ENCODE measurements at places on chromosomes 6 and 20.

GRCh38 chr6:131164506-131164905 lies 29.2 kb downstream of the AKAP7 start:
- no peak for DNase-seq

- peak; percentile 55 for DNase-seq
Observed at GRCh38 chr6:151482290-151482689, 11.5 kb upstream of the CCDC170 start.

DNA sequence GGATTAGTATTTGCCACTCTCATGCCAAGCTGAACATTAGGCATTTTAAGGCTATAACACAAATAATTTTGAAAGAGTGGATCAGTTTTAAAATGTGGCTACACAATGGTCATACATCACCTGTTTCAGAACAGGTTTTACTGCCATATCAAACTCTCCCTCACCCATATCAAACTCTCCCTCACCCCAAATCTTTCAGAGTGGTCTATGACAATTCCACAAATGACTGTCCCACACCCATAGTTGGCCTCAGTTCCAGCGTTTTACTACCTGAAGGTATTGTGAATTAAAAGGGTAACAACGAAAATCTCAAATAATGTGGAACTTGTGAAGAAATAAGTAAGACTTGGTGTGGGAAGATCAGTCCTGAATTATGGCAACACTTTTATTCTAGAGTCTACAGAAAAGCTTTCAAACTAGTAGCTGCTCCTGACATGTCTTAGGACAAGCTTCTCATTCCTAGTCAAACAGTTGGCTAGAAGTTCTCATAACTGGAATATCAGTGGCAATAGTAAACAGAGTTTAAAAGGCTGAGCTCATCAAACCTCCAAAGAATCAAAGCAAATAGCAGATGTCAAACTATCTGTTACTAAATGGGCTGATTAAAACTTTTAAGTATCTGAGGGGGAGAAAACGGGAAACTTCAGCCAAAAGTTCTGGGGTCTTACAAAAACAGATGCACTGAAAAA lies 52.4 kb downstream of the MAP3K7 start:
- DNase-seq: no peak

GRCh38 chr6:117676577-117677218 lies 1.4 kb downstream of the NUS1 start:
- DNase-seq: no peak

DNA sequence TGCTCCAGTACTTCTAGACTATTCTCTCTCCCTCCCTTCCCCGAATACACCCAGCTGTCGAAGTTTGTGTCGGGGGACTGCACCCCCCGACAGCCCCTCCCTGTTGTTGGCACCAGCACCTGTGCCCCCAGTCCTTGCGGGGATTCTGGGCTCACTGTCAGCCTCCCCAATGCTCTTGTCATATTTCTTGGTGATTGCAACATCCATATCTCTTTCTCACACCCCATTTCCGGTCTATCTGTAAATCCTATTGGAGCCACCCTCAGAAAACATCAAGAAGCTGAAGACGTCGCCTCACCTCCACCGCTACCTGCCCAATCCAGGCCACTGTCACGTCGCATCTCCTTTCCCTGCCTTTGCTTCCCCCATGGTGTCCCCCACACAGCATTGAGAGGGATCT lies 32.6 kb upstream of the VSTM2L start:
- DNase-seq: no peak

GRCh38 chr6:37170273-37171200 lies 585 bp downstream of the PIM1 start:
- peak; percentile 45 for DNase-seq

- peak; percentile 21 for DNase-seq
Observed at GRCh38 chr6:47278545-47278944, 31.2 kb downstream of the TNFRSF21 start.

DNA sequence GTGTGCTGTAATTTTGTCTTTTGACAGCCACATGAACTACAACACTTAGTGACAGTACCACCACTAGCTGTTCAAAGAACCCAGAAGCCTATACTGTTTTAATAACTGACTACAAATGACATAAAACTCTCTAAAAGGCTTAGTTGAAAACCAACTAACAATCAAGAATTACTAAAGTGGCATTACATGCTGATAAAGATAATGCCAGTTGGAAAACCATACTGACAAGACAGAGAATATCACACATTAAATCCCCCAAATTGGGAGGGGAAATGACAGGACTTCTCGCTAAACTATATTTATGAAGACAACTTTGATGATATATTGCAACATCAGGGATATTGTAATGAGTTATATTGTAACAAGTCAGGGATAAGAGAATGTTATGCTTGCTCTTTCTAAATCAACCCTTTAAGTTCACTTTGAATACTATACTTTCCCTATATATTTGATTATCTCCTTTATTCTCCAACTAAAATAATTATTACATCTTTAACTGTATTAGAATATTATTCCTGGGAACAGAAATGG lies 6.2 kb downstream of the NCOA5 start:
- DNase-seq: no peak

GRCh38 chr20:13995086-13995665 lies at the start of gene MACROD2:
TSS of gene MACROD2 (plus strand) at chr20:13995516.
- DNase-seq: peak; percentile 94

DNA sequence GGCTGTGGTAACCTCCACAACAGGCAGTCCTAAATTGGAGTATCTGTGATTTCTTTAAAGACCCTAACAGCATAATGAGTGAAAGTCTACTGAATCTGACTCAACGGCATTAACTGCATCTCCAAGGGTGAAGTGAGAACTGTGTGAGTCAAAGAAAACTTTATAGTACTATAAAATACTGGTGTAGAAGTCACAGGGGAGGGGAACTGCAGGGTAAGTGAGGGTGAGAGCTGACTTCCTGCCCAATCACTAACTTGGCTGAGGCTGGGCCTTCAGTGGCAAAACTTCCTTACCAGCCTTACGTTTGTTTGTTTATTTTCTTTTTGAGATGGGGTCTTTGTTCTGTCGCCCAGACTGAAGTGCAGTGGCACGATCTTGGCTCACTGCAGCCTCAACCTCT lies 109.8 kb downstream of the PTPRK start:
- DNase-seq: no peak
